ENCODE measurements at places on chromosomes 16 and 17.

DNA sequence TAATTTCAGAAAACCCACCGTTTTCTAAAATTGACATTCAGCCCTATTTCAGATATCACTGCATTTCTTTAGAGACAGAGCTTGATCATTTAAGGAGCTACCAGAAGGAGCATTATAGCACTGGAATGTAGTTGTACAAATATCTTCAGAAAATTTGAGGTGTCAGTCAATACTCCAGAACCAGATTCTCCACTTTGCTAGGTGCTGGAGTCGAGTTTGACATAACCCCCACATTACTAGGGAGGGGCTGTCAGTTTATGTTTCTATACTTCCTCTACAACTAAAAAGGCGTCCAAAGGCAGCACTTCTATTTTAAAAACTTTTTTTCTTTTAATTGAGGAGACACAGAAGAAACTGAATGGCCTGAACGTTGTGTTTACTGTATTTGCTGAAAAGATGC lies 892 bp upstream of the KIAA0513 start:
- no peak for DNase-seq

GRCh38 chr17:58492238-58493121 lies 4.3 kb upstream of the HSF5 start:
- no peak for DNase-seq

DNA sequence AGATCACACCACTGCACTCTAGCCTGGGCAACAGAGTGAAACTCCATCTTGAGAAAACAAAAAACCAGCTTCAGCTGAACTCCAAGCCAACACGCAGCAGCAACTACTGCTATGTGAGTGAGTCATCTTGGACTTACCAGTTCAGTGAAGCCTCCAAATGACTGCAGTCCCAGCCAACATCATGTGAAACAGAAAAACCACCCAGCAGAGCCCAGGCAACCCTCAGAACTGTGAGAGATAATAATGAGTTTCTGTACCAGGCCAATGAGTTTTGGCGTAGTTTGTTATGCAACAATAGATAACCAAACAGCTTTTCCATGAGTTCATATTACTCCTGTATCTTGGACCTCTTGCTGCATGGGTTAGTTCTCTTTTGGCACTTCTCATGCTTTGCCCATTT lies 23.3 kb downstream of the PHF12 start:
- DNase-seq = no peak

DNA sequence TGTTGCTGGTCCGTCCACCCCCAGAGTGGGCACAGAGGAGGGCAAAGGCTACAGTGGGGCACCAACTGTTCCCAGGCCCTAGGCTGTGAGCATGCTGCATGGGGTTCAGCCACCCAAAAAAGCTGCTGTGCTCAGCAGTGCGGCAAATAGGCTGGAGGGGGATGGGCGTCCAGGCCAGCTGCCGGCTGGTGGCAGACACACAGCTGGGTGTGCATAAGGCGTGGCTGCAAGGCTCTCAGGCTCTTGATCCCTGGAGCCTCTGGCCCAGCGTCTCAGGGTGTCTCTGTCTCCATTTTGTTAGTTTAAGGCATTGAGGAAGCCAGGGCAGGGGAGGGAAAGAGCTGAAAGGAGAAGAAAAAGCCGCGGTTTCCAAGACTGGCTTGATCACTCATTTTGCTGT lies 8.8 kb downstream of the RPL19 start:
- no peak for DNase-seq

DNA sequence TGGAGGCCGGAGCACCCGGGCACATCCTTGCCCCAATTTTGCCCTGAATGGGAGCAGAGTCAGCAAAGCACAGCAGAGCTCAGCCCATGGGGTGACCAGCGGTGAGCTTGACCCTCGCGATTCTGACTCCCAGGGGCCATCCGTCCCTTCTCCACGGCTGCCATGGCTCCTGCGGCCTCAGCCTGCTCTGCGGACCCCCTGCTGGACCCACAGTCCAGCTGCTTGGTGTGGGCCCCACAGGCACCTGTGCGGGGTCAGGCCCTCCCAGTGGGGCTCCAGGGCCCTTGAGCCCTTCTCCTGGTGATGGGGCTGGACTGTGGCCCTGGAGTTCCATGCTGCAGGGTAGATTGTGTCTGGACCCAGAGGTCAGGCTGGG lies 144.2 kb downstream of the ENGASE start:
- DNase-seq = no peak

GRCh38 chr16:87424266-87424665 lies 32.1 kb downstream of the MAP1LC3B start:
- DNase-seq = peak; percentile 11

GRCh38 chr16:85593494-85594221 lies 19.5 kb upstream of the GSE1 start:
- no peak for DNase-seq
